ENCODE measurements at places on chromosomes 1 and 21.

GRCh38 chr1:209552406-209553264 lies 30.9 kb upstream of the CAMK1G start:
- no peak for DNase-seq

- no peak for DNase-seq
These were observed 659.9 kb upstream of the RGS18 start for GRCh38 chr1:191498318-191498717.

- DNase-seq = no peak
These were observed 1.3 kb downstream of the POGK start for GRCh38 chr1:166840309-166841274.

DNA sequence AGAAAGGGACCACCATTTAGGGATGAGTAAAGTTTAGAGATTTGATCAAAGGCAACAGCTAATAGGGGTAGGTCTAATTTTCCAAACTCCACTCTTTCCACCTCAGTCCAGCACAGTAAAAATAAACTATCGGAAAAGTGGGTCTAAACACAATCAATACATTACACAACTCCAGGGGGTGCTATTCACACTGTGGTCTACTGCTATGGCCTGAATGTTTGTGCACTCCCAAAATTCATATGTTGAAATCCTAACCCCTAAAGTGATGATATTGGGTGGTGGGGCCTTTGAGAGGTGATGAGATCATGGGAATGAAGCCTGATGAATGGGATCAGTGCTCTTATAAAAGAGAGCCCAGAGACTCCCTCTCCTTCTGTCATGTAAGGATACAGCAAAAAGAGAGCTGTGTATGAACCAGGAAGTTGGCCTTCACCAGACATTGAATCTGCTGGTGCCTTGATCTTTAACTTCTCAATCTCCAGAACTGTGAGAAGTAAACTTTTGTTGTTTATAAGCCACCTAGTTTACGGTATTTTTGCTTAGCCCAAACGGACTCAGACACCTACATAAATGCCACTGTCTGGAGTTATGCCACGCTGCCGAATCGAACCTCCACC lies 193.9 kb downstream of the OMA1 start:
- DNase-seq = no peak

GRCh38 chr1:215891266-215892057 lies 324.4 kb downstream of the KCTD3 start:
- DNase-seq = no peak

GRCh38 chr1:17561561-17561985 lies 22.1 kb downstream of the ARHGEF10L start:
- DNase-seq = no peak

DNA sequence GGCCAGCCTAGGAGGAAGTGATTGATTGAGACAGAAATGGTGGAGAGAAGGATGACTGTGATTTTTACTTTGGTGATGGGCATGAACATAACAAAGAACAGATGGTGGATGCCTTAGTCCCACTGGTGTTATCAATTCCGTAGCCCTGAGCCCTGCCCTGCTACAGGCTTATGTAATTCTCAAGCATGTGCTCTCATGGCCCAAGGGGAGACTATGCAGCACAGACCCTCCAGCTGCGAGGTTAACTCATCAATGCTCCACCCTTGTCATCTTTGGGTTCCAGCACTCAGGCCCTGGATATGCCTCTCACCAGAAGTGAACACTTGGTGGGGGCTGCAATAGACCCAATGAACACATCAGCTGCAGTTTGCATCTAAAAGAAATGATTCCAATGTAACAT lies 62.7 kb upstream of the LRRC8D start:
- DNase-seq = no peak

DNA sequence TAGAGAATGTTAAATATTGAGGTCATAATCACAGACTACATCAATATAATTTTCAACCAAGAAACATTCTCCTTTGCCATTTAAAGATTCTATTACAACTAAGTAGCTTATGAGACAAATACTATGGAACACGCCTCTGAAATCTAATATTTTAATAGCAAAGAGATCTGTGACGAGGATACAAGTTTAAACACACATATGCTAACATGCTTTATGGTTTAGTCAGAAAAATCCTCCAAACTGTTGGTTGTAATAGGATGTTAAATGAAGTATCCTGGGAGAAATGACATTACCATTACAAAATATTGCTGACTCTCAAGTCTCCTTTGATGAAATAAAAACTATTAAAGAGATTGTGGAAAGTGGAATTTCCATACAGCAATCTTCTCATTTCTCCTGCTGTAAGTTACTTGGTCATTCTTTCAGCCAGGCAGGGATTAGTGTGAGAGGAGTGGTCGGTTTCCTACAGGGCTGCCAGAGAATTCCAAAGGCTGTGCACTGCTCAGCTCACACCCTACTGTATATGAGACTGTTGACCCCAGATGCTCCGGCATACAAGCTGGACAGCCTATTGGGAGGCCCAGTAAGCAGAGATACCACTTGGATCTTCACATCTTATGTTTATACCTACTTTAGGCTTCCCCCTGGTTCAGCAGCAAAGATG lies 26.6 kb downstream of the SCYL3 start:
- no peak for DNase-seq

GRCh38 chr1:63922848-63923247 lies 149.0 kb downstream of the ROR1 start:
- DNase-seq = no peak

- no peak for DNase-seq
These were observed 43.6 kb downstream of the PBX1 start for GRCh38 chr1:164602480-164603093.

GRCh38 chr1:200895443-200895789 lies 716 bp downstream of the INAVA start:
- DNase-seq = no peak

GRCh38 chr1:166133857-166134256 lies 32.9 kb downstream of the FAM78B start:
- DNase-seq = no peak

All from stimulated activated naive CD4-positive, alpha-beta T cell treated with Interleukin-2 at 50 U/mL for 16 hours (primary cell).